ENCODE measurements at places on chromosomes 1 and 21.

DNA sequence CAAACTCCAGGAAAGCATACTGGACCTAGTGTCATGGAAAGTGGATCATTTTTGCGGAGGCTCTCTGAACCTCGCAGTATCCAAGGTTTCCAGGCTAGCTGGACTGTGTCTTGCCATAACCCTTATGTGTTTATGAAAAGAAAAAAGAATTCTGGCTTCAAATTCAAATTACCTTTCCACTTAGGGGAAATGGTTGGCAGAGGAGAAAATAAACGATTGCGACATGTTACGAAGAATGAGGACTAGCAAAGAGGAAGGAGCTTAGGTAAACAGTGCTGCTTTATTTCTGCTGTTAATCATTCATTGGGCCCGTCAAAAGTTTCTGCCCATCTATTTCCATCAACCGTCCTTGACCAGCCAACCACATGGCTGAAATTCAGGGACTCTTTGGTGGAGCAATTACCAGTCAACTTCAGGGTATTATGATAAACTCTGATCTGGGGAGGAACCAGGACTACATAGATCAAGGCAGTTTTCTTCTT is at the start of gene C4BPA:
Gene C4BPA (plus strand): TSS at position 342 of the 482 bp plus-strand sequence. CDS start 8,793 bp downstream, outside the sequence.
- no peak for DNase-seq

DNA sequence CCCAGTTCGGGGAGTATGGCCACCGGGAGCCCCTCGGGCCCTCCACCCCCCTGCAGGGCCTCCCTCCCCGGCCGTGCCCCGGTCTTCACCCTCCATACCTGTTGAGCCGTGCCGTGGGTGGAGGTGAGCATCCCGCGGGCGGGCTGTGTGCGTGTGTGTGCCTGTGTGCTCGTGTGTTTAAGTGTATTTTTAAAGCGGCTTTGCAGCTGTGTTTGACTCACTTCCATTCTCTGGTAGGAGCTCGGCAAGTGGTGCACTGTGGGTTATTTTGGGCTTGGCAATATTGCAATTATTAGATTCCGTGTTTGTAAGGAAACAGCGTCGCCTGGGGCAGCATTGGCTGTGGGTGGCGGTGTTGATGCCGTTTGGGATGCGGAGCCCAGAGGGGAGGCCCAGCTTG is 20.3 kb upstream of the PLCH2 start:
- no peak for DNase-seq

DNA sequence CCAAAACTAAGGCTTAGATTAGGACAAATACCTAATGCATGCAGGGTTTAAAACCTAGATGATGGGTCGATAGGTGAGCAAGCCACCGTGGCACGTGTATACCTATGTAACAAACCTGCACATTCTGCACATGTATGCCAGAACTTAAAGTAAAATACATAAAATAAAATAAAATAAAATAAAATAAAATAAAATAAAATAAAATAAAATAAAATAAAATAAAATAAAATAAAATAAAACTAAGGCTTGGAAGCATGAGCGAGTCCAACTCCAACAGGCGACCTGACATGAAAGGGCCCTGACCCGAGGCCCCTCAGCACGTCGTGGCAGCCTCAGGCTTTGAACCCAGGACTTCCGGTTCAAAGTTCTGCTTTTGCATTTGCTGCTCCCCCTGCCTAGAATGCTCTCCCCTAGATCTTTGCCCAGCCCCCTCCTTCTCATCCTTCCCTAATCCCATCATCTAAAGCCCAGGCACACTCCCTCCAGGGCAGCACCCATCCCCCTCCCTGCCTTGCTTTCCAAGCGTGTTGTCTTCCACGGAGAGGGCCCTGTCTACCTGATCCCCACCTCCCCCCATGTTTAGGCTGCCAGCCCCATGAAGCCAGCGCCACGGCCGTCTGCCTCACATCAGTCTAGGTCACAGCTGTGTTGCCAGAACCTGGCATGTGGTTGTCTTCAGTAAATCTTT is 64.3 kb downstream of the TAS1R2 start:
- no peak for DNase-seq

GRCh38 chr21:25329227-25329825 is 278.0 kb downstream of the MRPL39 start:
- DNase-seq, result no peak

DNA sequence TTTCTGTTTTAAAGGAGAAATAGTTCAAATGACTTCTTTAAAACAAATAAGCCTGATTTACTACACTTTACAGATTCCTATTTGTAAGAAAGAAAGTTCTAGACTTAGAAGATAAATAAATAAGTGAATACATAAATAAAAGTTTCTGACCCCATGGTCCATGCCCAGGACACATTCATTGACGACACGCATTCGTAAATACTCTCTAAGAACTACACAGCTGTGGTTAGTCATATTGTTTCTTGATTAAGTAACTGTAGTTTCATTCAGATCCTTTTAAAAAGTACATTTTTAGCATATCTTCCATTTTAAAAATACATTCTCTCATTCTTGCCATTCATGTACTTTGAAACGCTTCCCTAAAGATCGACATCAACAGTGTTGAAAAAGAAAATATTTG is 497.4 kb downstream of the SETD4 start:
- no peak for DNase-seq

DNA sequence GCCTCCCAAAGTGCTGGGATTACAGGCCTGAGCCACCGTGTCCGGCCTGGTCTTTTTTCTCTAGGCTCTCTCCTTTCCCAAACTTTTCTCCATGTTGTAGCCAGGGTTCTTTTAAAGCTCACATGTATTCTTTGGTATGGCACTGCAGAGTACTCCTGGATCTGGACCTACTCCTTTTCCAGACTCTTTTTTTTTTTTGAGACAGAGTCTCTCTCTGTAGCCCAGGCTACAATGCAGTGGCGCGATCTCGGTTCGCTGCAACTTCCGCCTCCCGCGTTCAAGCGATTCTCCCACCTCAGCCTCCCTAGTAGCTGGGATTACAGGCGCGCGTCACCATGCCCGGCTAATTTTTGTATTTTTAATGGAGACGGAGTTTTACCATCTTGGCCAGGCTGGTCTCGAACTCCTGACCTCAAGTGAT is 602 bp upstream of the MED18 start:
- no peak for DNase-seq

- DNase-seq, result no peak
These were observed 23.2 kb upstream of the QSOX1 start for GRCh38 chr1:180131510-180131909.

DNA sequence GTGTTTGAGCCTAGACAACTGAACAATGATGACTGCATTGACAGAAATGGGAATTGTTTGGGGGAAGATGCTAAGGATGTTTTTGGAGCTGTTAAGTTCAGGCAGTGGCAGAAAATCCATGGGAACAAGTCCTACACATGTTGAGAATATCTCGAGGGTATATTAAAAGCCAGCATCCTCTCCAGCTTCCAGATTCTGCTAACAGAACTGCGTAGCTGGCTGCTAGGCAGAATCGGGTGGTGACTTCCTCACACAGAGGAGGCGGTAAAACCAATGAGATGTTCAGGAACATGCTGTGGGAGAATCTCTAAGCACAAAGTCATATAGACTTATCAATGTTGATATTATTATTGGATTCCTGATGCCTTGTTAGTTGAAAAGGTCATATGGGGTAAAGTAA is 14.8 kb downstream of the FAM163A start:
- no peak for DNase-seq

DNA sequence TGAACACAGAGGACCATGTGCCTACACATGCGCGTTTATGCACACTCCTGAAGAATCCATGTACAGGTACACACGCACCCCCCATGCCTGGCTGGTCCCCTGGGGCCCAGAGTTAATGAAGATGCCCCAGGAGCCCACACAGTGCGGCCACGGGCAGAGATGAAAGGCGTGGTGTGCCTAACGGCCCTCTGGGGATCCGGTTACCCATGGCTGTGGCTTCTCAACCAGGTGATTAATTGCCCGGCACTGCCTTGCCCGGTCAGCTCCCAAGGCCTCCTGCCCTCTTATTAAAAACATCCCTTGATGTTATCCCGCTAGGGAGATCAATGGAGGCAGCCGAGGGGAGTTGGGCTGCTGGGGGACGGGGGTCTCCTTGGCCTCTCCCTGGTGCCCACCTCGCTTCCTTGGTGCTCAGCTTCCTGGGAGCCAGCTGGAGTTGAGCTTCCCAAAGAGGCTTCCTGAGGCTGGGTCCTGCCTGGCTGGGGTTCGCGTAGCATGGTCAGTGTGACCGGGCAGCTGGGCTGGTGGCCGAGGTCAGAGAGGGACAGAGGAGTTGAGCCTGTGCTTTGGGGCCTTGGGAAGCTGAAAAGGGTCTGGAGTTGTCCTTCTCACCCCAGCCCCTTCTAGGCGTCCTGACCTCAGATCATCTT is 75.0 kb upstream of the WNT4 start:
- peak; percentile 63 for DNase-seq

- no peak for DNase-seq
These were observed 13.7 kb downstream of the ACBD6 start for GRCh38 chr1:180488661-180489060.

DNA sequence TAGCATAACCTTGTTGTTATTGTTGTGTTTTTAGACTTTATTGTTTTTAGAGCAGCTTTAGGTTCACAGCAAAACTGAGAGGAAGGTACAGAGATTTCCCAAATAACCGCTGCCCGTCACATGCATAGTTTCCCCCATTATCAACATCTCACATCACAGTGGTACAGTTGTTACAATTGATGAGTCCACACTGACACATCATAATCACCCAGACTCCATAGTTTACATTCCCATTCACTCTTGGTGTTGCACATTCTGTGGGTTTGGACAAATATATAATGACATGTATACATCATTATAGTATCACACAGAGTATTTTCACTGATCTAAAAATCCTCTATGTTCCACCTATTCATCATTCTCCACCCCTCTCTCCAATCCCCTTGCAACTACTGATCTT is 25.9 kb upstream of the TOR3A start:
- no peak for DNase-seq

GRCh38 chr1:44723496-44724295 is 7.3 kb downstream of the RNU5D-1 start:
- DNase-seq, result no peak

DNA sequence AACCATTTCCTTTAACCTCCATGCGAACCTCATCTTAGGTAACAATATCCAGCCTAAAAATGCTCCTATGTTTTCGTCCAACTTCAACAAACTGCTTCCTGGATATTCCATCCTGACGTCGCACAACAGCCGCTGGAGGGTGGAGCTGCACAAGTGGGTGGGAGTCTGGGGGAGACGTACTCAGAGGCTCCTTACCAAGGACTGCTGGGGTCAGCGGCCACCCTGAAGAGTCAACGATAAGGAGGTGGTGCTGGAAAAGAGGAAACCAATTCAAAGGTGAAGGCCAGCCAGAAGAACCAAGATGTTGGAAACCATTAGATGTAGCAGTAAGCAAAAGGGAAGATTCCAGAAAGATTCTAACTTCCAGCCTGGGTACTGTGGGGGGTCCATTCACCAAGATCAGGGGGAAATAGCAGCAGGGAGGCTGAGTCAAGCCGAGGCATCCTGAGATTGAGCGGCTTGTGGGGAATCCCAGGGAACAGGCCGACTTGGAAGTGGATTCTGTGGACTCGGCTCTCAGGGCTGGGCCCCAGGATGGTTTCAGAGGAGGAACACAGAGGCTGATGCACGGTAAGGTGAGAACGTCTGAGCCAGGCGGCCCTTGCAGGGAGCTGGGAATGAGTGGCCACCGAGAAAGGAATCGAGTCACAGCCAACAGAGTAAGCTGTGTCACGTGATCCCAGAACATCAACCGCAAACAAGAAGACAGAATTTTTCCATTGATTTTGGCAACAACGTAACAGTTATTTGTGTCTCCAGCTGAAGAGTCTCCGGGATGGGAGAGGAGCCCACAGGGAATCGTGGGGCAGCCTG is 375.7 kb downstream of the NPHP4 start:
- no peak for DNase-seq

DNA sequence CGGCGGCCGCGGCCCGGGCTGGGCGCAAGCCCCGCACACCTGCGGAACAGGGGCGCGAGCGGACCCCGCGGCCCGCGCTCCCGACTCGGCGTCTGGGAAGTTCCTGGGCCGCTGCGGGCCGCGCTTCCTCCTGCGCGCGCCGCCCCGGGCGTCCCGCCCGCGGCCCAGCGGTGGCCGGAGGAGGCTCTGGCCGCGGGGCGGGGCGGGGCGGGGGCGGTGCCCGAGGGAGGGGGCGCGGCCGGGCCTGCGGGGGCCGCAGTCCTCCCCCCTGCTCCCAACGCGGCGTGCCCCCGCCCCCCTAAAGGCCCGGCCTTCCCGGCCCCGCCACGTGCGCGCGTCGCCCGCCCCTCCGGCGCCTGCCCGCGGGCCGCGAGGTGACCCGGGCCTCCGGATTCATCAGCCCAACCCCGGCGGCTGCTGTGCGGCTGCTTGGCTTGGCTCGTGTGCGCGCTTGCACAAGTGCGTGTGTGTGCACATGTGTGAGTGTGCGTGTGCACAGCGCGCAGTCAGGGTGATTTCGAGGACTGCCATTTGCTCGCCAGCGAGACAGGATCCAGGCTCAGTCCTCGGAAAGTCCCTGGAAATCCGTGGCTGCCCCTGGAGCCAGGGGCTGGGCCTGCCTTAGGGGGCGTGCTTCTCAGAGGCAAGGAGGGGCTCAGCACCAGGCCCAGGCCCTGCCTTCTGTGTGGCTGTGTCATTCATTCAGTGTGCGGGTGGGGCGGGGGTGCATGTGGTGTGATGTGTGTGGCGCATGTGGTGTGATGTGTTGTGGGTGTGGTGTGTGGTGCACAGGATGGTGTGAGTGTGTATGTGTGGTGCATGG is at the start of gene C2CD2:
Gene C2CD2 (minus strand): TSS at position 188 of the 823 bp plus-strand sequence. CDS start 370 bp downstream, outside the sequence.
- peak; percentile 71 for DNase-seq

DNA sequence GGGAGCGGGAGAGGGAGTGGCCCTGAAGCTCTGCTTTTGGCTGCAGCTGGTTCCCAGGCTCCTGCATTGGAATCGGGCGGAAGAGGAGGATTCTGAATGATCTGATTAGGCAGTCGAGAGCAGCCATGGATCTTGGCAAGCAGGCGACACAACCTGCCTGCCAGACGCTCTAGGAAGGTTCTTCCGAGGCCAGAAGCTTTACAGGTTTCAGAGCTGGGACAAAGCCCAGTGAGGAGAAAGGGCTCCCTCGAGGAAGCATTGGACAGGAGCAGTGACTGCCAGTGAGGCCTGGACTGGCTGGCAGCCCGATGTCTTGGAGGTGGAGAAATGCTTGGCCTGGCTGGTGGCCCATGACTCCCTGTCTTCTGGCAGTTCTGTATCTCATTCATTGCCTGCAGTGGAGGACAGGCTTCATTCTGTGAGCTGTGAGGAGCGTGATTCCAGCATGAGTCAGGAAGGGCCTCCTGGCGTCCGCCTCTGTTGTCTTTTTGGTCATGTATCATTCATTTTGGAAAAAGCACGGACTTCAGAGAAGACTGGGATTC is 132.7 kb upstream of the IPO9 start:
- no peak for DNase-seq

DNA sequence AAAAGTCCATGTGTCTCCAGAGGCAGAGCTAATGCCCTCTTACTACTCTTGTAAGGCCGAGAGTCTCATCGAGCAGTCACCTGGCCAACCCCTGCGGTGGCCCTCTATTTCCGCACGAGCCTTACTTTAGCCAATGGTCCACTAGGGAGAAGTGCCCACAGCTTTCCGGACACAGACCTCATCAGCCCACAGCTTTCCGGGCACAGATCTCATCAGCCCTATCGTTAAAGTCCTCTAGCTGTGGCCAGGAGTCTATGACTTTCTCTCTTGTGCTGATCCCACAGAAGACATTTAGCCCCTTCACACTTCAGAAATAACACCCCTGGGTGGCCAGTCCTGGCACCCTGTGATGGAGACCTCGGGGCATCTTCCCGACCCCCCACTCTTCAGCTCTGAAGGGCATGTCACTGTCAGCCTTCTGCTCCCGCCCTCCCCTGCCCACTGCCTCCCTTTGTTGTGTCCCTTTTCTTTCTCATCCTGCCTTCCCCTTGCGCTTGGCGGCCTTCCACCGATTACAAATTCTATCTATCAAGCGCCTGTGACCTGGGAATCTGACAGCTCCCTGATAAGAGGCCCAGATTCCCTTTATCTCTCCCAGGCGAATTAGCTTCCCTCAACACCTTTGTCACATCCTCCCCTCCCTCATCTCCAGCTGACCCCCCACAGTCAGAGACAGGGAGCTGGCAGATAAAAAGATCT is 161.0 kb downstream of the PLXNA2 start:
- no peak for DNase-seq

All from nephron progenitor cell (in vitro differentiated cells).